HEK293T (cell line): ENCODE measurements at places on chromosomes 16 and 17.

DNA sequence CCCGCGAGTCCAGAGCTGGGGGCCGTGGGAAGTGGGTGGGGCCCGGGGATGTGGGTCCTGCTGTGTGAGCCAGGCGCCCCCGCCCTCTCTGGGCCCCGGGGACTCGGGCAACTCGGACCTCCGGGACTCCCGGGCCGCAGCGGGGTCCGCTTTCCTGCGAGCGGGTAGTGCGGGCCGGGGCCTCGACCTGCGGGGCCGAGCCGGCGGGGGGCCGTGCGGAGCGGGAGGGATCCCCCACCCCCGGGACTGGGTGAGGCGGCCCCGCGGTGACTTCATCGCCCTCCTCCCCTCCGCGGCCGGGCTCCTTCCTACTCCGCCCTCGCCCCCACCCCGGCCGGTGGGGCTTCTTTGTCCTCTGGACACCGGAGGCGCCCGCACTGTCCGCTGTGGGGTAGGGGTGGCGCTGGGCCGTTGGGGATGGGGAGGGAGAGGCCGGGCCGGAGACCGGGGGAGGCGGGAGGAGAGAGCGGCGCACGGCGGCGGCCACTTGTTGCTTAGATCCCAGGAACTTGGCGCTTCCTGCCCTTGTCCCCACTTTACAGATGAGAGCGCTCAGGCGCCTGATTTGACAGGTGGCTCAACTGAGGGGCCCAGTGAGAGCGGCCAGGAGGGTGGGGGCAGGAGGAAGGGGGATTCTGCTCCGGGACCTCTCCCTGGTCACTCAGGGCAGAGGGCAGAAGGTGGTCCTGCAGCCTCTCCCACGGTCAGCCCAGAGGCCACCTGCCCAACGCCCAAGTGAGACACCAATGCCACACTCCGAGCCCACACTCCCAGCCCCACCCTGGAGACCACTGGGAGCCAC is 874 bp downstream of the CMTM3 start:
- peak; percentile 47 for DNase-seq

DNA sequence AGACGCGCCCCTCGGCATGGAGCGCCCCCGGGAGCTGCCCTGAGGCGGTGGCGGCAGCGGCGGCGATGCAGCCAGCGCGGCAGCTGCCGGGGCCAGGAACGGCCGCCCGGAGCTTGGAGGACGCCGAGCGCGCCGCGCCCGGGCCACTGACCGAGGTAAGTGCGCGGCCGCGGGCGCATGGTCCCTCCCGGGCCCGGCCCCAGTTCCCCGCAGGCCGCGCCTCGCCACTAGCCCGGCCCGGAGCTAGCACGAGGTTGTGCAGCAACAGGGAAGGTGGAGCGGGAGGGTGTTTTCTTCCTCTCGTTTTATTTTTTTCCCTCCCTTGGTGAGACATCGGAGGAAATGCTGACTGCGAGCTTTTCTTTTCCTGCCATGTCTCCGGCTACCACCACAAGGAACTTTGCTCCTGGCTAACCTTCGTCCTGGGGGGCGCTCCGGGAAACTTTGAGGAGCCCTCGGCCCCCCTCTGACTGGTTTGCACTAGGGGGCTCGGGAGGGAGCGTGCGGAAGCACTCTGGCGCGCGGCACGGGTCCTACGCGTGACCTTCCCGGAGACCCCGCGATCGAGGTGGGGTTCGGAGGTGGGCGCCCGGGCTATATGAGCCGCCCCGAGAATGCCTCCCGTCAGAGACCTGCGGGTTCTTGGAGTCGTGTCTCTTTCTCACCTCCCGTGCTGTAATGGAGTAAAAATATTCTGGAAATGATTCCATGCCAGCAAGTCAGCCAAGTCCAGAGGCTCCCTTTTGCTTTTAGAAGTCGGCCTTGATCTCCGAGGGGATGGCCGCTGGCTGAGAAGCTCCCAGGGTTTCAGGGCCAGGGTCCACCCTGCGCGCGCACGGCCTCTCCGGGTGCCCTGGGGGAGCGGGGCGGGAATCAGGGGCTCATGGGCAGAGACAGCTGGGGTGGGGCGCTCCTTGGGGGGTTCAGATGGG is 868 bp downstream of the KCNJ12 start:
- peak; percentile 56 for DNase-seq

DNA sequence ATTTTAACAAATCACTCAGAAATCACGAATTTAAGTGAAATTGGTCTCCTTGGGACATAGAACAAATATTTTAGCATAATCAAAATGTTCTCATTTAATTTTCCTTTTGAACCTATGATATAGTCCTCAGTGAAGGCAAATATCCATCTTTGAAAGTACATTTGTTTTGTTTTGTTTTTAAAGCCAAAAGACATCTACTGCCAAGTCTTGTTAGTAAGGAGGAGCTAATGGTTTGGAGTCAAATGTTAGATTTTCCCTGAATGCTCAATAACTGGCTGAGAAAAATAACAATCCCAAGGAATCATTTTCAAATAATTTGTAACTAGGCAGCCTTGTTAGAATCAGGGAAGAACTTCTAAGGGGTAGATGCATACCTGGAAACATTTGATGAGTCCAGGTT is 302.9 kb upstream of the MAF start:
- DNase-seq: no peak

- no peak for DNase-seq
Measured at GRCh38 chr17:69485251-69485661, 70.8 kb downstream of the MAP2K6 start.

DNA sequence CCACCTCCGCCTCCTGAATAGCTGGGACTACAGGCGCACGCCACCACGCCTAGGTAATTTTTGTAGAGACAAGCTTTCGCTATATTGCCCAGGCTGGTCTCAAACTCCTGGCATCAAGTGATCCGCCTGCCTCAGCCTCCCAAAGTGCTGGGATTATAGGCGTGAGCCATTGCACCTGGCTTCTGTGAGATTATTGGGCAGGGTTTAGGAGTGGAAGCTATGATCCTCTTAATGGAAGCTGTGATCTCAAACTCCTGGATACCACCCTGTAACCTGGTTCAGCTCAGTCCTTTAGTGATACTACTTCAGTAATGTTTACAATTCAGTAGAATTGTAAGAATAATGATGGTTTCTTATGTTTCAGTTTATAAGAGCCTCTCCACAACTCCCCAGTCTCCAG is 14.1 kb downstream of the NFE2L1 start:
- DNase-seq: no peak

DNA sequence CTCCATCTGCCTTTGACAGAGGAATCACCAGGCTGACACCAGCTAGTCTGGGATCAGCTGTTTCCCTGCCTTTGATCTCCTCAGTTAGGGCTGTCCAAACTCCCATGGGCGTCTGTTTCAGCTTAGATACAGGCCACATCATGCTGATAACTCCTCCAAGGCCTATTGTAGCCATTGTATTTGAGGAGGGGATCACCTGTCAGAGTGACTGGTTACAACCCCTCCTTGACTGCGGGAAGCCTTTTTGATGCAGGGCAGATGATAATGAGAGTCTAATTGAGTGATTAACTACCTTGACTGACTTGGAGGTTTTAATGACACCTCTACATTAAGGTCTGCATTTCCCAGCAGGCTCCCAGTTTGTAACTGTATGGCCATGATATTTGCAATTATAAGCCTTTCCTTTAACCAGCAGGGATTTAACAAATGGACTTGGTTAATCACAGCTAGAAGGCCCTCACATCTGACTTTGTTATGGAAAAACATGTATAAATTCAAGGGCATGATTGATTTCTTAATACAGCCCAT is 863.5 kb downstream of the KCNJ2 start:
- peak; percentile 43 for DNase-seq
